CD8-positive, alpha-beta memory T cell (primary cell): ENCODE measurements at places on chromosomes 11 and 22. TPM values are rescaled to one million over a fixed set of nuclear protein-coding genes. Genes with fewer than 3 reads are reported as not detected.
A peak's percentile ranks its signal among the peaks of the same experiment; 100 is the strongest.

DNA sequence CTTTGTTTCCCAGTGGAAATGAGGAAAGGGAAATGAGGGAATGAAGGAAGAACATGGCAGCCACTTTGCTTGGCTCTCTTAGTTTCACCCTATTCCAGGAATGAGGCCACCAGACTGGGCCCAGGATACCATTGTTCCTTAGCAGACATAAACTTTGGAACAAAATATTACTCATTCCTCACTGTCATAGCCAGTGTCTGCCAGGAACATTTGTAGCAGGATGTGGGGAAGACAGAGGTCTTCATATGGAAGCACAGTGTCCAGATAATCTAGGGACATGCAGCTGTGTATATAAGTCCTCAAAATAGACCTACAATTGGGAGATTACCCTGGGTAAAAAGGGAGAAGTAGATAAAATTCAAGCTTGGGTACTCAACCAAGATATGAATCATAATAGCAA is 15.2 kb upstream of the FUT4 start:
- H3K4me1 ChIP-seq: no peaks in the 10 kb centered on the region
- no peak for DNase-seq
- H3K27me3 ChIP-seq: no peaks in the 10 kb centered on the region
- no peak overlapping the region for H3K27ac ChIP-seq

DNA sequence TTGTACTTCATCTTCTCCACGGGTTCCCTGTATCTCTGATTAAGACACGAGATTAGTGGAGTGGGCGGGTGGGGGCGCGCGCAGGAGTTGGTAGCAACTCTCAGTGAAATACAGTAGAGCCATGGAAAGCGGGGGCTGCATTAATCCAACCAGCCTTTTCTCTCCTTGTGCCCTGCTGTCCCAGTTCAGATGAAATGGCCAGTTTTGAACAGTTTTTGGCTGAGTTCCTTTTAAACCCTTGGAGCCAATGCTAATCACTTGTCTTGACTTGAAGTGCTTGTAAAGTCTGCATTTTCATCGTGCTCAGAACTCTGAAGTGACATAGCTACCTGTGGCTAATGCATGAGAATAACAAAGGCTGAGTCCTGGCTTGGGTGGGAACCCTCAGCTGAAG is 734 bp upstream of the TMEM123 start:
- peaks cover 50% of the 10 kb centered on the region for H3K4me1 ChIP-seq
- H3K27ac ChIP-seq: peak overlapping the region; percentile 76
- H3K27me3 ChIP-seq: no peaks in the 10 kb centered on the region

- peak within 1 kb of the TSS; percentile 79 for H3K27ac ChIP-seq
- peak; percentile 61 for DNase-seq
- peaks cover 23% of the 10 kb centered on the region for H3K4me1 ChIP-seq
- peak within 1 kb of the TSS; percentile 74 for H3K4me3 ChIP-seq
Observed at GRCh38 chr11:2376751-2377451, at the start of gene CD81. TSS of gene CD81 (plus strand) at chr11:2377310. CDS start at chr11:2377550, 240 bp downstream.

- H3K36me3 ChIP-seq: no peaks in the 10 kb centered on the region
- no peak overlapping the region for H3K4me3 ChIP-seq
- H3K27ac ChIP-seq: no peak overlapping the region
- no peaks in the 10 kb centered on the region for H3K27me3 ChIP-seq
Observed at GRCh38 chr11:69201764-69202370, 46.1 kb downstream of the SMIM38 start.

DNA sequence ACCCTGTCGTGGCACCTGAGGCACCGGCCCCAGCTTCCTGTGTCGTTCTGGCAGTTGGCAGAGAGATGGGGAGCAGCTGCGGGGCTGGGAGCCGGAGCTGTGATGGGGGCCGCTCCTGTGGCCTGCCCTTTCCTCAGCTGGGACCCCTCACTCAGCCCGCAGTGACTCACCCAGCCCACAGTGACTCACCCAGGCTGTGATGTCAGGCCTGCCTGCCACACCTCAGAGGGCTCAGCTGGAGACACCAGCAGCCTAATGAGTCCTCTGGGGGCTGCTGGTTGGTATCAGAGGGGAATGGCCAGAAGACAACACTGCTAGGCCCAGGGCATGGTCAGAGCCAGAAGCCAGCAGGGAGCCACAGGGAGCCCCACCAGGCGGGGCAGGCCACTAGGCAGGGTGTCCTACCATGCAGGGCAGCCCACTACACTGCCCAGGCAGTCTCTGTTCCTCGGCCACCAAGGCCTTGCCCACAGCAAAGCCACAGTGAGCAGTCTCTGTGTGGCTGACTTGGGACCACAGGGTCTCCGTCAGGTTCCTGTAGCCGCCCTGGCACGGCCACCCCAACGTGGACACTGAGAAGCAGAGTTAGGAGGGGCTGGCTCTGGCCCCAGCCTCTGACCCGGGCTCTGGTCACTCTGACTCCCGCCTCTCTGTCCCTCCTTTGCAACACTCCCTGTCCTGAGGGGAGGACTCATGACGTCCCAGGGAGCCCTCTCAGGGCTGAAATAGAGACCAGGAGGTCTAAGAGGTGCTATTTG is 4.2 kb upstream of the FXYD2 start:
- H3K36me3 ChIP-seq: no peaks in the 10 kb centered on the region
- no peak overlapping the region for H3K4me3 ChIP-seq
- peak overlapping the region; percentile 21 for H3K27ac ChIP-seq
- peaks cover 46% of the 10 kb centered on the region for H3K4me1 ChIP-seq

DNA sequence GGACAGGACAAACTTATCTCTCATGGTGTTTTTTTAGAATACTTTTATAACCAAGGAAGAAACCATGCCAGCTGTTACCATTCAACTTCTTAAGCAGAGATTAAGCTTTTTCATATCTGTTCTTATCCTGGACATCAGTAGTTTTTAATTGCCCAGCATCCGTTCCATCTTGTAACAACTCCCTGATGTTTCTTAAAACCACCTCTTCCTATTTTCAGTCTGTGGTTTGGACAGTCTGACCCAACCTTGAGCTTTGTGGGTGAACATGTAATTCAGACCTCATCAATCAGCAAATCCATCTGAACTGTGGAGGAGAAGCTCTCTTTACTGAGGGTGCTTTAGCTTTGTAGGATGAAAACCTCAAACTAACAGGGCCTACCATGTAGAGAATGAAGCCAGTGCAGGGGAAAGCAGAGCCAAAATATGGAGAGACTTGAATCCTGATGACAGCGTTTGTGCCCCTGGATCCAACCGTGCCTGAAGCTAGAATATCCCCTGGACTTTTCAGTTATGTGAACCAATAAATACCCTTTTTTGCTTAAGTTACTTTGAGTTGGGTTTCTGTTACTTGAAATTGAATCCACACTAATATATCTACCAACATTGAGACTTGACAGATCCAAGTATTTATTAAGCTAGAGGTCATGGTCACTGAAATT is 9.4 kb downstream of the TUG1 start:
- no peaks in the 10 kb centered on the region for H3K27me3 ChIP-seq
- peaks cover 10% of the 10 kb centered on the region for H3K36me3 ChIP-seq
- H3K4me3 ChIP-seq: no peak overlapping the region
- no peak for DNase-seq

DNA sequence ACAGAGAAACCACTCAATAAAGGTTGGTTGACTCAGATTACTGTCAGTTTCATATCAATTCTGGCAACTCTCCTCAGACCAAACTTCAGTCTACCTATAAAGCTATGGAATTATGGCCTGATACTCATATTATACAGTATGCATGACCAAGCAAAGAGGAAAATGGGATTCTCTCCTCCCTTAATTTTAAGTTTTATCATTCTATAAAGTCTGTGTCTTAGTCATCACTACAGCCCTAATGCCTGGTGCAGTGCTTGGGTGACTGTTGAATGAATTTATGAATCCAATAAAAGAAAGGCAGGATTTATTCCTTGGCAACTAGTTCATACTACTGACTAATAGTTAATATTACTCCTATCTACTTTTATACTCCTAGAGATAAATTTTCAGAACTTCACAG is 37.6 kb upstream of the GRAMD1B start:
- H3K4me1 ChIP-seq: no peaks in the 10 kb centered on the region
- H3K27me3 ChIP-seq: no peaks in the 10 kb centered on the region
- DNase-seq: no peak
- H3K36me3 ChIP-seq: no peaks in the 10 kb centered on the region

Gene RRAS2
- total RNA-seq: 70.1 TPM
